ENCODE measurements at places on chromosomes 13 and 19.

- DNase-seq = no peak
These were observed 75.9 kb downstream of the TNFSF11 start for GRCh38 chr13:42649831-42650230.

- peak; percentile 69 for DNase-seq
These were observed 153.9 kb downstream of the TEX29 start for GRCh38 chr13:111474136-111475002.

GRCh38 chr19:4633140-4633967 is 6.0 kb upstream of the TNFAIP8L1 start:
- peak; percentile 79 for DNase-seq

GRCh38 chr13:97072297-97072696 is 78.0 kb upstream of the OXGR1 start:
- no peak for DNase-seq

DNA sequence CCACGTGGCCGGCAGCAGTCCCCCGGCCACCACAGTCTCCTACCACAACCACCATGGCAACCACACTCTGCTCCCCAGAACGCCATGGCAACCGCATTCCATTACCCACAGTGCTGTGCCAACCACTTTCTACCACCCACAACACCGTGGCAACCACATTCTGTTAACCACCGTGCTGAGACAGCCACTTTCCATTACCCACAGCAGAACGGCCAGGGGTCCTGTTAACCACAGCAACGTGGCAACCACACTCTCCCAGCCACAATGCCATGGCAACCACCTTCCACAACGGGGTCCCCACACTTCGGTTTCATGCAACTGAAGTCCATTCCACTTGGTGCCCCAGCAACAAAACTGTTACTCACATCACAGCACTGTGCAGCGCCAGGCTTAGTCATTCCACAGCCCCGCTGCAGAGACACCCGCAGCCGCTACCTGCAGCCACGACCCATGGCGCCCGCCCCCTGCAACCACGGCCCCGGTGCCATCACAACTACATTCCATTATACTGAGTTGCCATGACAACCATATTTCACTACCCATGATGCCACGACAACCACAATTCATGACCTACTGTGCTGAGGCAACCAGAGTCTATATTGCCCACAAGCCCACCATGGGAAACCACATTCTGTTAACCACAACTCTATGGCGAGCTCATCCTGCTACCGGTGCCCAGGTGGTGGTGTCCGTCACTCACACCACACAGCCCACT is 10.0 kb downstream of the DPF1 start:
- DNase-seq = no peak
